Non-pigmented ciliary epithelial cell (primary cell): ENCODE measurements at places on chromosomes 16 and 17.

GRCh38 chr16:67327743-67328142 lies 1.1 kb downstream of the LRRC36 start:
- DNase-seq, result no peak

- no peak for DNase-seq
These were observed 43.2 kb downstream of the RAI1 start for GRCh38 chr17:17724307-17725010.

DNA sequence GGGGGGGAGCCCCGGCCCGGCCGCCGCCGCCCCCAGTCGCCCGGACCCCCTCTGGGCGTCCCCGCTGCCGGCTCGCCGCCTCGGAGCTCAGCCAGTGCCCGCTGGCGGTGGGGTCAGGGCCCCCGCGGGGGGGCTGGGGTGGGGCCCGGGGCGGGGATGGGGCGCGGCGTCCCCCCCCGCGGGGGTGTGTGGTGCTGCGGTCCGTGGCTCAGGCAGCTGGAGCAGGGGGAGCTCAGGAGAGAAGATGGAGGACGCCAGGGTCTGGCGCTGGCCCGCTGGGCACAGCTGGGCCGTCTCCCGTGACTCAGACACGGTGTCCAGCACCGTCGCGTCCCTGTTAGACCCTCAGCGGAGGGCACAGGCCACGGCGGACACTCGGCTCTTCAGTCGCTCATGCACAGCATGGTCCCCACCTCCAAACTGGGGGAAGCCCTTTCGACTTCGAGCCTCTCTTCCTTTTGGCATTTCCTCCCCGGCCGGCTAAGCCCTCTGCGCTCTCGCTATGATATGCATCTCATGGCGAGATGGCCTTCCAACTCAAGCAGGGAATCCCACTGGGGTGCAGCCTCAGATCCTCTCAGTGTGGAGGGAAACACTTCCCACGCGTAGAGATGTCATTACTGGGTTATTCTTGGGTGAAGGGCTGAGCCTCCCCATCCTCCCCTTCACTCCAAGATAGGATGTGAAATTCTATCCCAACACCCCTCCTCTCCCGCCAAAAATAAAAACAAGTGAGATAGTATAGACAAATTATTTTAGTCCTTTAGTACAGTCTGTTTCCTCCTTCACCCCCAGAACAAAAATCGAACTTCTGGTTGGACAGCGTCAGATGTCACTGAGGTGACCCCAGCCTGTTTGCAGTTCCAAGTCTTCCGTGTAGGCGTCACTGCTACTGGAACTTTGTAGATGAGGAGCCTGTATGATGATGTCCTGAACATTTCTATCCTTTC lies 522 bp upstream of the VEZF1 start:
- DNase-seq, result no peak

- peak; percentile 34 for DNase-seq
These were observed 57.9 kb upstream of the CACNG4 start for GRCh38 chr17:66906321-66907278.

DNA sequence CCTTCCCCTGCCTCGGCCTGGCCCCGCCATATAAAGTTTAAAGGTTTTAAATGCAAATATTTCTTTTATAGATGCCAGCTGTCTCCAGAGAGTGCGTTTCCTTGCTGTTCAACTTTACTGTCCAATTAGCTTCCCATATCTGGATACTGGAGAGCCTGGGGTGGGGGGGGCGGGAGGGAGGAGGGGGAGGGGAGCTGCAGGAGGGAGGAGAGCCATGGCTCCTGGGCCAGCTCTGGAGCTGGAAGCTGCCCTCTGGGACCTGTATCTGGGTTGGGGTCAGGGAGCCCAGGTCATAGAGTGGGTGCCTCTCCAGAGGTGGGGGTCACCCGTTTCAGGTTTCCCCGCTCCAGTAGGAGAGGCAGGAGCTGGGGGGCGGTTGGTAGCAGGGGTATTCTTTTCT lies 6.2 kb upstream of the GSE1 start:
- no peak for DNase-seq

DNA sequence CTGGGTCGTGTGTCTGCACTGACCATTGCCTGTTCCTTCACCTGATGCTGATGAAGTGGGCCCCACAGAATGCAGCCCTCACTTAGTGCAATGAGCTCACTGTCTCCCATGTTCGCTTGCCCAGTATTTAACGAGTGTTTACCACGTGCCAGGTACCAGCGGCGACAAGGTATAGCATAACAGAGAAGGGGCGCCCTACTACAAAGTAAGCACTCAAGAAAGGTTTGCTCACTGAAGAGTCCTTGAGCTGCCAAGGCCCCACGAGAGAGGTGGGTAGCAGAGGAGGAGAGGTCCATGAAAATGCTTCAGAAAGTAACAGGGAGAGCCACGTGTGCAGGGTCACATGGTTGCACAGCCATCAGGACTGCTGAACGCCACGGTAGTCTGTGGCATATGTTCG lies 230.0 kb downstream of the NTN1 start:
- DNase-seq, result no peak

GRCh38 chr17:67245694-67246402 lies 852 bp upstream of the HELZ start:
- no peak for DNase-seq

GRCh38 chr16:75147968-75148310 lies 385 bp upstream of the ZFP1 start:
- no peak for DNase-seq

DNA sequence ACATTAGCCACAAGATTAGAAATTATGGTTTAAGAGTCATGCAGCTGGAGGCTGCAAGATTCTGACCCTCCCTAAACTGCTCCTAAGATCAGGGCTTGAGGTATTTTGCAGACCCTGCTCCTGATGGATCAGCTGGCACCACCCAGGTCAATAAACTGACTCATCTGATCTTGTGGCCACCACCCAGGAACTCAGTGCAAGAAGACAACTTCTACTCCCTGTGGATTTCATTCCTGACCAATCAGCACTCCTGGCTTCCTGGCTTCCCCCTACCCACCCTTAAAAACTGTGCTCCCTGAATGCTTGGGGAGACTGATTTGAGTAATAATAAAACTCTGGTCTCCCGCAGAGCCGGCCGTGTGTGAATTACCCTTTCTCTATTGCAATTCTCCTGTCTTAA lies 25.0 kb upstream of the MILR1 start:
- DNase-seq, result no peak

DNA sequence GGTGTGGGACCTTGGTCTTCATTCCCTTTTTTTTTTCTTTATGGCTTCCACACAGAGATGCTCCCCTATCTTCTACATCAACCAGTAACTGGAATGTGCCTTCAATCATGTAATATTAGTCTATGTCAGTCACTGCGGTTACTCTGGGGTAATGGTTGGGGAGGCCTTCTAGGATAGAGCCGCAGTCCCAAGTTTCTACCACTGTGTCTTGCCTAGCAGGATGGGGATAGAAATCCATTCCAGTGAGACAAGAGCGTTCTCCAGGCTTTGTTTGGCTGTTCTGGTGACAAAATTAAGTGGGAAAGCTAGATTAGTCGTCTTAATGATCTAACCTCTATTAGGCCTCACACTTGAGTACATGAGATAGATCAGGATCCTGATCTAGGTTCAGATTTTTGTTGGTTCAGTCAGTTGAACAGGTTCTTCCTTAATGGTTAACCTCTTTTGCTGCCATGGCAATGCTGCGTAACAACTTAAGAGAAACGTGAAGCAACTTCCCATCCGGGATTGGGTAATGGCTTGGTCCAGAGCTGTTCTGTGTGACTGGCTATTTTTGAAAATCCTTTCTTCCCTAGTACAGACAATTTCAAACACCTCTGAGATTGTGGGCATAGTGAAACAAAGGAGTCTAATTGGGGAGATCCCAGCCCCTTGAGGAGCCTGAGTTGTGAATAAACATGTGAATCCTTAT lies 8.7 kb downstream of the MSL1 start:
- no peak for DNase-seq

GRCh38 chr16:4386951-4387565 lies 15.4 kb downstream of the VASN start:
- no peak for DNase-seq

GRCh38 chr17:17514993-17515933 lies 19.1 kb upstream of the RASD1 start:
- DNase-seq, result peak; percentile 73

DNA sequence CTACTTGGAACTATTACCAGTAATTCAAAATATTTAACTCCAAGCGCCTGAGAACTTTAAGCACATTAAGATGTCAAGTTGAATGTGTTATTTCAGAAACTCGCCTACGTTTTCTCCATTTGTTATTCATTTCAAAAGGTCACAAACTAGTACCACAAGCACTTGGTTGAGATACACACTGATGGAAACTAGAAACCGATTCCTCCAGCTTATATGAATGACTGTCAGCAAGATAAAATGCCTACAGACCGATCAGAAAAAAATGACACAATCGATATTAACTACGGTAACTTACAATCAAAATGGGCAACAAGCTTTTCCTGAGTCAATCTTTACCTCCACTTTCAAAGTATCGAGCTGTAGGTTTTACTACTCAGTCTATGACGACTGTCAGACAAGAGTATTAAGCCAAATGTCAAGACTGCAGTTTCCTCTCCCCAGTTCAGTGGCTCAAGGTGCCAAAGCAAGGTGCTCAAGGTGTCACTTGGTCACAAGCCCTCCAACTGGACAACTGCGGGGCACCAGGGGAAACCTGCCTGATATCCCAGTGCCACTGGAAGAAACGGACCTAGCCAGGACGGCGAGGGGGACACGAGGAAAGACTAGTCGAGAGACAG lies 678 bp downstream of the SRP68 start:
- no peak for DNase-seq

DNA sequence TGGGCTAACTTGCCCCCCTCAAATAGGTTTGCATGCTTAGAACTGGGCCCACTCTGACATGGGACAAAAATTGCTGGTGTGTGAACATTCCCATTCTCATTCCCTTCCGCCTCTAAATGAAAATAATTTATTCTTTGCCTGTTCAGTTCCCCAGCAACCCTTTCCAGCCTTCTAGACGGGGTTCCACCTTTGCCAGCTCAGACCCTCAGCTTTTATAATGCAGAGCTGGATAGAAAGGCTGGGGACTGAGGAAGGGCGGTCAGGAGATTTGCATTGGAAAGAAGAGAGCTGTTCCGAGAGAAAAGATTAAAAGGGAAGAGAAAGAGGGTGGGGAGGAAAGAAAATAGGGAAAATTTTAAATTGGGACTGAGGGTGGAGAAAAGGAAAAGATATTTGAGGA lies 151.1 kb upstream of the WSCD1 start:
- DNase-seq, result no peak

- no peak for DNase-seq
These were observed 47.9 kb downstream of the NOL11 start for GRCh38 chr17:67765623-67766022.

DNA sequence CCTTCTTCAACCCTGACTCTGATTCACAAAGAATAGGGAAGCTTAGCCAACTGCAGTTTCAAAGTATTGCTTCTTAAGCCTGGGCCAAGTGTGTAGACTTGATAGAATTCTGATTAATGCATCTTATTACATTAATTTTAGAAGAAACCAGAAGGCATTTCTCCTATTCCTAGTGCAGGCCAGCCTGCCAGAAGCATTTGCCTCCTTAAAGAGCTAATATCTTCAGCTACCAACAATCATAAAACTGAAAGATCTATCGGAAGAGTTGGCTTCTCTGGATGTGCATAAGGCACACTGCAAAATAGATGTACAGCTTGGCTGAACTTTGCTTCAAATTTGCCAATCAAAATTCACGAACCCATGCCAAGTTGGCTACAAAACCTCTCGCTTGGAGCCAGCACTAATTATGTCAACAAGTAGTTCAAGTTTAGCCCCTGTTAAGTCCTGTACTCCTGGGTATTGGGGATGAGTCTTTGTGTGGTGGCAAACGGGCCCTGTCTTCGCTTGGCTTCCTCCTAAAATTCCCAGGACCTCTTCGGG lies 717.8 kb downstream of the WWOX start:
- no peak for DNase-seq

GRCh38 chr17:31740611-31741082 lies 118.4 kb downstream of the COPRS start:
- DNase-seq, result peak; percentile 52

GRCh38 chr16:1613211-1613622 lies 1.1 kb downstream of the CRAMP1 start:
- DNase-seq, result no peak

DNA sequence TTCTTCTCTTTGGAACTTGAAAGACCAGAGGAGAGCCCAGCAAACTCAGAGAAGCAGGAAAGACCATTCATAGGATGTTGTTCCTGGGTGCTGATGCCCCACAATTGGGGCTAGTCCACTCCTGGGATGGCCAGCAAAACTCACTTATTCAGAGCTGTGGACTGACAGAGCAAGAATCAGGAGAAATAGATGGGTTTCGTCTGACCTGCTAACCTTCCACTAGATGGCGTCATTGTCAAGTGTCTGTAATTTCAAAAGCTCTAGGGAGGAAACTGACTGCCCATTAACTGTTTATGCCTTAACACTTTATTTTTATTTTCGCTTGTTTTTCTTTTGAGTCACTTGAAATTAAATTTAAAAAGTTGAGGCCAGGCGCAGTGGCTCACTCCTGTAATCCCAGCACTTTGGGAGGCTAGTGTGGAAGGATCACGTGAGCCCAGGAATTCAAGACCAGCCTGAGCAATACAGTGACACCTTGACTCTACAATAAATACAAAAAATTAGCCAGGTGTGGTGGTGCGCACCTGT lies 28.7 kb upstream of the MILR1 start:
- peak; percentile 58 for DNase-seq

- DNase-seq, result no peak
These were observed 367.4 kb downstream of the SEC14L1 start for GRCh38 chr17:77508047-77508715.

DNA sequence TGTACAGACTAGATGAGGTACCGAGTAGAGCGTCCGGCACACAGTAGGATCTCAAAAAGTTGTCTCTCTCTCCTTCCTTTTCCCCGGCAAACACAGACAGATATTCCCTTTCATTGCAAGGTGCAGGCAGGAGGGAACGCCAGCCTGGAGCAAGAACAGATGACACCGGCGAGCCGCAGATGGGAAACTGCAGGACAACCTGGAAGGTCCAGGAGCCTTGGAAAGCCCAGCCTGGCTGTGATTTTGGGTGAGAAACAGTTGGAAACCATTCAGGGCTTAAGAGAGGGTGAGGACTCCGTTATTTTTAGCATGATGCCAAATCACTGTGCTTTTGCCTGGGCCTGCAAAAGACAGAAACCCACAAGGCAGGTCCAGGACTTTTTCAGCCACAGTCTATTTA lies 7.3 kb downstream of the CDH11 start:
- DNase-seq, result no peak

DNA sequence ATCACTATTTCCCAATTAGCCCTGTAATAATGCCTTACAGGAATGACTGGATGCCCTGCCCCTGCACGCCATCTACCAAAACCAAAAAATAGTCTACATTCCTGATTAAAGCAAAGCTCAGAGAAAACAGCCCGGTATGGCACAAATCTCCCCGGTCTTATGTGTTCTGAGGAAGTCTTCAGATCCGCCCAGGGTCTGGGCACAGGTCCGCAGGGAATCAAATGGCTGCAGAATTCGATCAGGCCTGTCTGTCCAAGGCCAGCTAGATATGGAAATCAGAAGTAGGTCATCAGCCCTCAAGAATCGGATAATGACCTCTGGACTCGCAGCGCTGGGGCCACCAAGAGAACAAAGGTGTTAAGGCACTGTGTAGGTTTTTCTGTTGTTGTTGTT lies 171.0 kb downstream of the ZFHX3 start:
- DNase-seq, result peak; percentile 18

GRCh38 chr16:68083861-68084503 lies 1.2 kb upstream of the NFATC3 start:
- DNase-seq, result no peak
